ENCODE measurements at places on chromosomes 7 and 10. TPM values are rescaled to one million over a fixed set of nuclear protein-coding genes. Genes with fewer than 3 reads are reported as not detected.

WDR86 gene
- 22.3 TPM for total RNA-seq

GRCh38 chr10:11713963-11714362 is 28.2 kb upstream of the ECHDC3 start:
- no peak for DNase-seq

- DNase-seq: no peak
These were observed 158.0 kb upstream of the MGMT start for GRCh38 chr10:129308953-129309564.

DNA sequence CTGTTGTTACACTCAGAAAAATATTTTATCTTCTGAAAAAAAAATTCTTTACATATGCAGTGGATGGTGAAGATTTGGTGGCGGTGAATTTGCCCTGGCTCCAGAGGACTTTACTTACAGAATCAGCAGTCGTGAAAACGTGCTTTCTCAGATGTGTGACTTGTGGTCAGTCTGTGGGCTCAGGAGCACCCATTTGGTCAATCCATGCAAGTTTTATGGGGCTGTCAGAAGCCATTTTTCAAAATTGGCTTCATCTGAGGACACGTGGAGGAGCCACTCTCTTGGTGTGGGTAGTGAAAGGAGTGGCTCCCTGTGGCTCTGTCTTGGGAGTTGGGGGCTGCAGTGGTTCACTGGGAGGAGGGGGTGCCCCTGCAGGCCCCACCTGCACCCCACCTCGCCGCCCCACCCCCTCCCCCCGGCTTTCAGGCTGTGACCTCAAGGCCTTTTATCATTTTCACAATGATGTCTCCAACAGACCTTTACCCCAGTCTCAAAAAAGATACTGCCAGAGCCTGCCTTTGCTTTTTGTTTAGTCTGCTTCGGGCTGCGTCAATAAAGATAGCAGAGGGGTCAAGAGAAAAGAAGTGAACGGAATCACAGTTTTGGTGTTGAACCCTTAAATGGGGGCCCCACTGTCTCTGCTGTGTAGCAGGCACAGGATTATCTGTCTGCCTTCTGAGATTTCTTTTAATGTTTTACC is 137.4 kb downstream of the MGMT start:
- DNase-seq: no peak

GRCh38 chr7:39720586-39720985 is 97.2 kb downstream of the RALA start:
- DNase-seq: no peak
